Activated CD8-positive, alpha-beta memory T cell treated with anti-CD3 and anti-CD28 coated beads, Interleukin-2, amount 50 U/mL, for 4 hours (primary cell): ENCODE measurements at places on chromosomes 7 and 10.

DNA sequence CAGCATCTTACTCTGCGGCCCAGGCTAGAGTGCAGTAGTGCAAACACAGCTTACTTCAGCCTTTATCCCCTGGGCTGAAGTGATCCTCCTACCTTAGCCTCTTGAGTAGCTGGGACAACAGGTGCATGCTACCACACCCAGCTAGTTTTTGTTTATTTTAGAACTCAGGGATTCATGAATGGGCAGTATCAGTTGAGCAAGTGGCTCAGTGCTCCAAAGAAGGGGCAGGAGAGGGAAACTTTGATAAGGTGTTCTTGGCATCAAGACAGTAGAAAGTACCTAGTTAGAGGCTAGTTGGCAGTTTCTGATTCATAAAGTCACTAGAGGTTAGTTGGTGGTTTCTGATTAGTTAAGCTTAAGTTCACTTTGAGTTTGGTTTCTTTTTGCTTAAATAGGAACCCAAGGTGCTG, 18.4 kb downstream of the TRIM24 start:
- DNase-seq = no peak

DNA sequence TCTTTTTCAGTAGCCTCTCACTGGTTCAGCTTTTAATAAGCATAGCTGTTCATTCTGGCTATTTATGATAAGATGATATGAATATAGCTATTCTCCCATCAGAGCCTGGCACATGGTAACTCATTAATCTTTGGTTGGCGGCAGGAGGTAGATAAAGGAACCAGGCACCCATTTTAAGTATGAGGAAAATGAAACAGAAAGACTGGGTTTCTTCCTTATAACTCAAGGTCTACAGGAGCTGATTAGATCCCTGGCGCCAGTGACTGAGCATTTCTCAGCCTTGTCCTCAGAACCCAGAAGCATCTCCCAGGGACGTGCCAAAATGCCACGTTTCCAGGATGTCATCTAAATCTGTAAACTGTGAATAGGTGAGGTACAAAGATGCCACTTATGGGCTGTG, 141.9 kb downstream of the TCF7L2 start:
- DNase-seq = no peak

DNA sequence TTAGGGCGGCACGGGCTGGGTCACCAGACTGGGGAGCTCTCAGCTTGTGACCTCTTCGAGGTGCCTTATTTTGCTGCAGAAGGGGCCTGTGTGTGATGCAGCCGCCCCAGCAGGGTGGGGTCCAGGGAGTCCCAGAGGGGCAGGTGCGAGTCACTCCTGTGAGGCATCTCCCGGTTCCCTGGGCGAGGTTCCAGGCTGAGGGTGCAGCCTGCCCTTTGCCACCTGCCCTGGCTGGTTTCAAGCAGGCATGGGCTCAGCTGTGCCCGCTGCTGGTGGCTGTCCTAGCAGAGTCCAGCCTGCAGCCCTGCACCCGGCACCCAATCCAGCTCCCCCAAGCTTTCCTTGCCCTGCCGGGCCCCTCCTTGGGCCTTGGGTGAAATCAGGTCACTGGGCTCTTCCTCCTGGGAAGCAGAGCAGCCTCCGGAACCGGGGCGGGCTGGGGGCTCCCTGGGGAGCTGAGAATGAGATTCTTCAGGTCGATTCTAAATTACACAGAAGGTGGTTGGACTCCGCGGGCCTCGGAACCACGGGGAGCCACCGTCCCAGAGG, 64.8 kb downstream of the PWWP2B start:
- DNase-seq = no peak

DNA sequence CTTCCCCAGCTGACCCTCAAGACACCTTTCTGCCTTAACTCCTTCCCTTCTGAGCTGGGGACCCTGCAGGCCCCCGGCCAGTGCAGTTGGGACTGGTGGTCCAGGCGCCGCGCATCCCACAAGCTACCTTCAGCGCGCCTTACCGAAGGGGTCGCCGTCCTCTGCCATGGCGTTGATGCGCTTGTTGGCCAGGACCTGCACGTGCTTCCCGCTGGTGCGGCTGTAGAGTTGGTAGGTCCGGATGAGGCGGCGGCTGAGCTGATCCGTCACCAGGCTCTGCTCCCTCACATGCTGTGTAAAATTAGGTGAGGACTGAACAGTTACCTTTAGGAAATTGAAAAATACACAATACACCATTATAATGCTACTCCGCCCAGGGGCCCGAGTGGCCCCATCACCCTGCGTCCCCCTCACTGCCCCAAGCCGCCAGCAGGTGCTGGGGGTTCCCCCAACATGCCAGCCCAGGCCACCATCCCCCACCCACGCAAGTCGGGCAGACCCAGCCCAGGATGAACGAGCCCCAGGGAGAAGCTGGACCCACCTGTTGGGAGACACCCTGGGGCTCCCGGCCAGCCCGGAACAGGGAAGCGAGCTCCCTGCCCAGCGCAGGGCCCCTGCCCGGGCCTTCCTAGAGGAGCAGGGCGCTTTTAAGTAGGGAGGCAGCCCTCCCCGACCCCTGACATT, 1.2 kb downstream of the FGF8 start:
- no peak for DNase-seq

- DNase-seq = no peak
Observed at GRCh38 chr7:86863452-86863851, 196.0 kb downstream of the ELAPOR2 start.

- DNase-seq = no peak
Observed at GRCh38 chr7:620056-620455, 100.4 kb upstream of the PDGFA start.

- no peak for DNase-seq
Observed at GRCh38 chr7:80082213-80082612, 52.4 kb upstream of the GNAI1 start.

GRCh38 chr10:130790339-130790738, 521.2 kb downstream of the TCERG1L start:
- no peak for DNase-seq

GRCh38 chr7:116332766-116333165, 122.4 kb downstream of the TES start:
- DNase-seq = no peak

GRCh38 chr7:78578686-78579085, 780.1 kb downstream of the PHTF2 start:
- no peak for DNase-seq

DNA sequence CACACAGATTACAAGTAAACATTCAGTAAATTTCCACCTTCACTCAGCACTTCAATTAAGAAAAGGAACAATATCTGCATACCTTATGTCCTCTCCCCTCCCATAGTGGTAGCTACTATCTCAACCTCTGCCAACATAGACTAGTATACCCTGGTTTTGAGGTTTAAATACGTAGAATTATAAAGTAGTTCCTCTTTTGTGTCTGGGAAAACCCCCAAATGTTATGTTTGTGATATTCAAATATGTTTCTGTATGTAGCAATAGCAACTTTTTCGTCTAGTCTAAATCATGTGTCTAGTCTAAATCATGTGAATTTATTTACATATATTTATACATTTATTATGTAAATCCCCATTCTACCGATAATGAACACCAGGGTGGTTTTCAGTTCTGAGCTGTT, 13.2 kb upstream of the CAMK2B start:
- no peak for DNase-seq

GRCh38 chr10:7243873-7244272, 167.0 kb downstream of the SFMBT2 start:
- no peak for DNase-seq

DNA sequence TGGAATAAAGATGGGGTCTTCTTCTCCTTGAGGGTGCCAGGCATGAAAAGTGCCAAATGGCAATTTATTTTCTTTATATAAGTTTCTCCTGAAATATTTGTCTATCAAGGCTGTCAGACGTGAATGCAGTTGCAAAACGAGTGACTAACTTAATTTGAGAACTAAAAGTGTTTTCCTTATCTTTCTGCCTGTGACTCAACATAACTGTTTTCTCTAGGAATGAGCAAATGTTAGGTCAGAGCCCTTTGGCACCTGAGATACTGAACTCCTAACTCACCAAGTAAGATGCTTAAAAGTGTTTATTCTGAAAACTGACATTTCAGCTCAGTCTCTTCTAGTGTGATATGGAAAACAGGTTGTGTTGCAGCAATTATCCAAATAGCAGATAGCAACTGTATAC, 197.0 kb downstream of the STK31 start:
- DNase-seq = no peak

DNA sequence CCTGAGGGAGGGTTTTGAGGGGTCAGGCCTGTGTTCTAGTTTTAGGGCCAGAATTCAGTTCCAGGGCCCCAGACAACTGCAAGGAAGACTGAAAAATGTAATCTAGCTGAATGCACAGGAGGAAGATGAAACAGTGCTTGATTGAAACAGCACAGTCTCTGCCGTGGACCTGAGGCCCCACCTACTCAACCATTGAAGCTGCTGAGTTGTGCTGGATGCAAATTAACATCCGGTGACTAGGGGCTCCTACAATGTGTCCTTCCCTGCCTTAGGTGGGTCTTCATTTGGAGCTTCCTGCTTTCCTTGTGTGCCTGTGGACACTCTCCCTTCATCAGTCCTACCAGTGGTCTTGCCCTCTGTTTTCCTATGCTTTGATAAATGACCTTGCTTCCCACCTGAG, 5.7 kb downstream of the GLRX3 start:
- DNase-seq = no peak

GRCh38 chr10:3122486-3123205, 49.9 kb downstream of the PITRM1 start:
- no peak for DNase-seq

DNA sequence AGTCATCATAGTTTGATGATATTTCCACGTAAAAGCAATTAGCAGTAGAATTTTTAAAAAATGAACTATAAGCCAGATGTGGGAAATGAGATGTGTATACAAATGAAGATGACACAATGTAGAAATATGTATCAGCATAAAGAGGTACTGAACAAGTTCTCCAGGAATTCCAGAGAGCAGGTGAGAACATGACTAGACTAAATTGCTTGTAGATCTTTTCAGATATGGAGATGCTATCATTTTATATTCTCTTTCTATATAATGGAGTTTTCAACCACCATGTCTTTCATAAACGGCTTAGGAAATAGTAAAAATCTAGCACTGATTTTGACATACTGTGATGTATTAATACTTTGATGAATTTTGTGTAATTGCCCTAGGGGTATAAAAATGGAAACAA, 130.9 kb downstream of the SEMA3D start:
- no peak for DNase-seq

DNA sequence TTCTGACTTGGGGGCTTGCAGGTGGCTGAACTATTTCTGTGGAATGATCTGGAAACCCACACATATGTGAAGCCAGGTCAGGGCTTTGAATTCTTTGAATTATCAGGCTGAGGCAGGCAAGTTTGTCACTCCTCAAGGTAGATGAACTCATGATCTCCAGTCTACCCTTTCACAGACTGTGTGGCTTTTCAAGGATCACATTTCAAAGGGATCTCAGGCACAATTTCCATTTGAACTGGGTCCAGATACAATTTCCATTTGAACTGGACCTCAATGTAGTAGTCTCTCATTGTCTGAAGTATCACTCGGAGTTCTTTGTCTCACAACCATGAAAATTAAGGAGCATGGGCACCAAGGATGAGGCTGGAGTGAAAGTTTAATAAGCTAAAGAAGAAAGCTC, 25.7 kb upstream of the EIF4H start:
- DNase-seq = no peak

GRCh38 chr10:128258421-128258976, 132.3 kb upstream of the MKI67 start:
- DNase-seq = no peak

DNA sequence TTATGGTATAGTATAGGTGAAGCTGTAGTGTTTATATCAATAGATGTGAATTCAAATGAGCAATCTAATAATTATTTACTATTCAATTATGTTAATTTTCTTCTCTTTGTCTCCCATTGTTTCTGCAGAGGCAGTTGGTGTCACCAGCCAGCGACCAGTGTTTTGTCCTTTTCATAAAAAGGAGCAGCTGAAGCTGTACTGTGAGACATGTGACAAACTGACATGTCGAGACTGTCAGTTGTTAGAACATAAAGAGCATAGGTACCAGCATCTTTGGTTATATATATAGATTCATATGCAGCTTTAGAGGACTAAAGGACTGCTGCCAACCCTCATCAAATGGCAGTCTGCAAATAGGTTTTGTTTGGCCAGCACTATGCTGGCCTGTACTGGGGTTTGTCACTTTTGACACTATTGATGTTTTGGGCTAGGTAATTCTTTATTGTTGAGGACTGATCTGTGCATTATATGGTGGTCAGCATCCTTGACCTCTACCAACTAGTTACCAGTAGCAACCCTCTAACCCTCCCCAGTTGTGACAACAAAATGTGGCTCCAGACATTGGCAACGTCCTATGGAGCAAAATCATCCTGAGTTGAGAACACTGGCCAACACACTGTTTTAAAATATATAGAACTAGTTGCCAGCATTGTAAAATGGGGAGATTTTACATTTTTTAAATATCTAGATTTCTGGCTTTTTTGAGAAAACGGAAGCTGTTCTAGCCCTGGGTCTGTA, 59.2 kb downstream of the TRIM24 start:
- DNase-seq = no peak

DNA sequence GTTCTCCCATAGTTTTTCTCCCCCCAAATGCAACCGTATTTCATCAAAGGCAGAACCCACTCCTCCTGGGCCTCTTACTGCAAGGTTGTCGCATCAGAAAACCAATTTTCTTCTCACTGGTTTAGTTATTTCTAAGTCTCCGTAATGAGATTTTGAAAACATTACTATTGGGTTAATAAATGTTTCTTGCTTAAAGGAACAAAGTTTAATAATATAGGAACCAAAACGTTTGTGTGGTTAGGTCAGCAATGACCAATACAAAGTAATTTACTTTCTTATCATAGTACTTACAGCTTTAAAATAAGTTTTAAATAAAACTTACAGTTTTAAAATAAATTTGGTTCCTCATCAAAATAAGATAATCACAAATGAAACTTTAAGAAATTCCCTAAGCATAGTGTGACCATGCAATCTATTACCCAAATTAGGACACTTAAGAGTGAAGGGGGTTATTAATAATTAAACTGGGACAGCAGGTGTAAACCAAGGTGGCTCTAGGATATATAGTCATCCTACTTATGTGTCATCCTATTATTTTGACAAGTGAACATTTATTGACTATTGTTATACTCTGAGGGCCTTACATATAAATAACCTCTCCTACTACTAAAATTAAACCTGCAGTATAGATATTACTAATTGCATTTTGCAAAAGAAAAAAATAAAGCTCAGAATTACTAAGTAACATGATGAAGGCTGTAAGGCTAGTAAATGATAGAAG, 415.4 kb upstream of the LRRN3 start:
- DNase-seq = no peak

GRCh38 chr10:123642293-123642692, 23.9 kb upstream of the GPR26 start:
- no peak for DNase-seq
